ENCODE measurements at places on chromosomes 3 and 15. TPM values are rescaled to one million over a fixed set of nuclear protein-coding genes. Genes with fewer than 3 reads are reported as not detected.

Gene MINAR1
- 0.45 TPM for total RNA-seq

Gene TNNC1
- 5.9 TPM for total RNA-seq

Gene BCHE
- total RNA-seq = not detected

Gene TRH
- not detected for total RNA-seq

Gene ACVR2B
- 5.4 TPM for total RNA-seq

Gene TEX55
- total RNA-seq = not detected

Gene SAMMSON
- total RNA-seq = not detected

Gene CORO2B
- total RNA-seq = not detected

GRCh38 chr15:71679223-71679792 lies 131.0 kb upstream of the NR2E3 start:
- no peak overlapping the region for H3K4me3 ChIP-seq
- H3K27ac ChIP-seq = no peak overlapping the region
- DNase-seq = no peak
- H3K27me3 ChIP-seq = peaks cover 21% of the 10 kb centered on the region
- H3K4me1 ChIP-seq = peaks cover 15% of the 10 kb centered on the region

DNA sequence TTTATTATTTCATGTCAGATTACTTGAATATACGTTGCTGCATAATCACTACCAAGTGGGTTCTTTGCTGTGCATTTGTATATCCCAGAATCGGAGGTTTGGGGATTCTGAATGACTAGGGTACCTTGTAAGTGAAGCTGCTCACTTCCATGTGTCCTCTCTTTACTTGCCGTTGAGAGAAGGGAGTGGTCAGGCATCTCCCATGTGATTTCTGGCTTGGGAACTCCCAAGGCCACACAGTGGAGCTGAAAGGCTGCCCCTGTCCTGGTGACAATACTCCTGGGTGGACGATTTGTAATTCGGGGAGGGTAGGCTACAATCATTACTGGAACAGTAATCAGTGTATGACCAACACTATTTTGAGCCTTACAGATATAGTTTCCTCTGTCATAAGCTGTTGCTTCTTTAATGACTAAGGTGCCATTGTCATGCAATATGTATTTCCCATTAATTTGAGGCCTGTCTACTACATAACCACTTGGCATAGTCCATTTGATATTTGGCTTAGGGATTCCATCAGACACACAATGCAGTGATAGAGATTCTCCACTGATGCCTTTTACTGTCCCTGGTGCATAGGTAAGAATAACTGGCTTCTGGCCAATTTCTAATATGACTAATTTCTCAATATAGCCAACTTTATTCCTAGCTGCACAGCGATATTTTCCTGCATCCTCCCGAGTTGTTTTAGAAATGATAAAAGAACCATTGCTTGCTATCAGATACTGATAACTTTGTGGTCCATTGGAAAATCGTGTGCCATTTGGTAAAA lies 24.0 kb downstream of the IGSF10 start:
- H3K27me3 ChIP-seq = no peaks in the 10 kb centered on the region
- no peaks in the 10 kb centered on the region for H3K36me3 ChIP-seq
- H3K4me1 ChIP-seq = no peaks in the 10 kb centered on the region
- no peak overlapping the region for H3K4me3 ChIP-seq

DNA sequence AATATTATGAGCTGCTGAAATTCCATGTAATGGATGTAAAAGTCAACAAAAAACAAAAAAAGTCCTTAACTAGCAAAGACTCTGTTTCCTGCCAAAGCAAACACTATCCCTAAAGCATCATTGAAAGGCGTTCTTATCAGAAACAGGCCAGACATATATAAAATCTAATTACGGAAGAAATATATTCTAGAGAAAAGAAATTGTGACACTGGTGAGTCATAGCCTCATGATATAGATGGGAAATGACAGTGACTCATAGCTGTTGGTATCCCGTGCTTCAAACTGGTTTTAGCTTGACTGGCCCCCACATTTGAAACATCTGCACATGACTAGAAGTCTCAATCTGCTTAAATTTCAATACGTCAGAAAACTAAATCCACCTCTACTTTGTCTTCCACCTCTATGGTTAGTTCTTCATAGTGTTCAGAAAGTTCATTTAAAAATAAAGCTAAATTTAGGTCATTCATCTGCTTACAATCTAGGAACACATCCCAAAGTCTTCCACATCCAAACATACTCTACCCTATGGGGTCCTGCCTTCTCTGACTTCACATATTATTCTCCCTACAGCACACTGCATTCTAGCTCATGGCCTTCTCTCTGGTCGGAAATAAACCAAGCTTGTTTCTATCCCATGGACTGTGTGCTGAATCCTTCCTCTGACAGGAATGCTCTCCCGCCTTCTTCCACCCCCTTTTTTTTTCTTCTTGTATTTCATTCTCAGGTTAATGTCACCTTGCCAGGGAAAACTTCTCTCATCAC lies 456.3 kb upstream of the ARRDC4 start:
- H3K27ac ChIP-seq = no peak overlapping the region
- no peaks in the 10 kb centered on the region for H3K4me1 ChIP-seq
- H3K27me3 ChIP-seq = no peaks in the 10 kb centered on the region
- no peaks in the 10 kb centered on the region for H3K36me3 ChIP-seq
- no peak for DNase-seq
- H3K4me3 ChIP-seq = no peak overlapping the region

DNA sequence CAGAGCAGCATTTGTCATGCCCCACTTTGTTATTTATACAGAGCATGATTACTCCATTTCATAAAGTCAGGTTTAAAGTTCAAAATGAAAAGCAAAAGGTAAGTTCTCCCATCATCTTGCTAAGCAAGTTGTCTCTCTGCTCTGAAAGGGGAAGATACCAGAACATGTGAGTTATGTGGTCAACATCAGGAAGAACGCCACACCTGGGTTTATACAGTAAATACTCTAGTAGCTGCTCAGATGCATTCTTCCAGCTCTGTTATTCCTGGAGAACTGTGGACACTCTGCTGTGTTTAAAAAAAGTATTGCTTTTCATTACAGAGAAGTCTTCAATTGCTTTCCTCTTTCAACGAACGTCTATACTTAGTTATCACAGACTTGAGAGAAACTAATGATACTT lies 145.7 kb downstream of the PLCL2 start:
- no peak overlapping the region for H3K4me3 ChIP-seq
- peaks cover 83% of the 10 kb centered on the region for H3K4me1 ChIP-seq
- H3K27ac ChIP-seq = no peak overlapping the region
- no peaks in the 10 kb centered on the region for H3K27me3 ChIP-seq
- DNase-seq = no peak

GRCh38 chr3:59335338-59335737 lies 285.5 kb upstream of the CFAP20DC start:
- no peak overlapping the region for H3K4me3 ChIP-seq
- H3K4me1 ChIP-seq = peaks cover 5% of the 10 kb centered on the region
- H3K27me3 ChIP-seq = no peaks in the 10 kb centered on the region
- H3K27ac ChIP-seq = no peak overlapping the region
- no peak for DNase-seq

- peaks cover 28% of the 10 kb centered on the region for H3K27me3 ChIP-seq
- no peak overlapping the region for H3K4me3 ChIP-seq
- H3K4me1 ChIP-seq = peaks cover 12% of the 10 kb centered on the region
- H3K36me3 ChIP-seq = no peaks in the 10 kb centered on the region
Observed at GRCh38 chr3:184562878-184563560, 1.4 kb downstream of the EPHB3 start.

DNA sequence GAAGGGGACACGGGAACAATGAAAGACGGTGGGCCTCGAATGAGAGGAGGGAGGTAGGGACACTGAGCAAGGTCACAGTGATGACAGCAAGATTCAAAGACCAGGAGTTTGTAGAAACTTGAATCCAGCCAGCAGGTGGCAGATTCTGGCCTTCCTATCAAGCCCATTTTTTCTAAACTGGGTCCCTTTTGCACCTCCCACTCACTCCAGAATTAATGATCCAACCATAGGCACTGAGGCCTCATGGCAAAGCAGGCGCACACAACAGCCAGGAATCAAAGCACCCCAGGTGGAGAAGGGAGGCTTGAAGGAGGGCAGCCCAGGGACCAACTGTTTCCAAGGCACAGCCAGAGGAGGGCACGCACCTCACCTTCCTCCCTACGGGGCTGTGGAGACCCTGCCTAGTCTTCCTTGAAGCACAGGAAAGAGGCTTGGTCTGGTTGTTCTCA lies 90.2 kb downstream of the ANP32A start:
- H3K4me1 ChIP-seq = peaks cover 3% of the 10 kb centered on the region
- no peaks in the 10 kb centered on the region for H3K36me3 ChIP-seq
- H3K4me3 ChIP-seq = no peak overlapping the region
- H3K27me3 ChIP-seq = peaks cover 5% of the 10 kb centered on the region
- H3K27ac ChIP-seq = no peak overlapping the region
- peak; percentile 38 for DNase-seq

- no peak for DNase-seq
- no peak overlapping the region for H3K4me3 ChIP-seq
- H3K36me3 ChIP-seq = no peaks in the 10 kb centered on the region
- no peaks in the 10 kb centered on the region for H3K4me1 ChIP-seq
- H3K27me3 ChIP-seq = peaks cover 3% of the 10 kb centered on the region
Observed at GRCh38 chr15:44275150-44275830, 13.2 kb upstream of the GOLM2 start.

GRCh38 chr3:116579840-116580239 lies 129.7 kb upstream of the TUSC7 start:
- H3K27me3 ChIP-seq = no peaks in the 10 kb centered on the region
- no peaks in the 10 kb centered on the region for H3K4me1 ChIP-seq
- DNase-seq = no peak
- no peaks in the 10 kb centered on the region for H3K36me3 ChIP-seq

- H3K4me1 ChIP-seq = peaks cover 6% of the 10 kb centered on the region
- H3K27ac ChIP-seq = no peak overlapping the region
- no peaks in the 10 kb centered on the region for H3K27me3 ChIP-seq
- H3K36me3 ChIP-seq = peaks cover 8% of the 10 kb centered on the region
- no peak for DNase-seq
Observed at GRCh38 chr15:74443100-74443909, 9.5 kb upstream of the SEMA7A start.

DNA sequence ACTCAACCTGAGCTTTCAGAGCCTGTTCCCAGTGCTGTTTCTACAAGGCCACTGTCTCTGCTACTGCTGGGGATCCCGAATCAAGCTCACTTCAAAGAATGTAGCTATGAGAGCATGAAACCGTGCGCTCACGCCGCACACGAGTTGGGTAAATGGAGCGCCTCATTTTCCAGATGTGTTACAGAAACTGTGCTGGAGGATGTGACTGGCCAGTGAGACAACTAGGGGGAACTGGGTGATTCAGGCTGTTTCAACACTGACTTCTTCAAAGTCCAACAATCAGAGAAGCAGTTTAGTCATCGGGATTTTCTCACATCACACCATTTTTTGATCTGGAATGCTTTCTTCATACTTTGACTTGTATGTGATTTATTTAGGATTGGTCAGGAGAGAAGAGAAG lies 3.5 kb downstream of the ZNF710 start:
- no peak overlapping the region for H3K4me3 ChIP-seq
- no peak overlapping the region for H3K27ac ChIP-seq
- peaks cover 7% of the 10 kb centered on the region for H3K36me3 ChIP-seq
- DNase-seq = peak; percentile 43
- H3K4me1 ChIP-seq = peaks cover 66% of the 10 kb centered on the region

DNA sequence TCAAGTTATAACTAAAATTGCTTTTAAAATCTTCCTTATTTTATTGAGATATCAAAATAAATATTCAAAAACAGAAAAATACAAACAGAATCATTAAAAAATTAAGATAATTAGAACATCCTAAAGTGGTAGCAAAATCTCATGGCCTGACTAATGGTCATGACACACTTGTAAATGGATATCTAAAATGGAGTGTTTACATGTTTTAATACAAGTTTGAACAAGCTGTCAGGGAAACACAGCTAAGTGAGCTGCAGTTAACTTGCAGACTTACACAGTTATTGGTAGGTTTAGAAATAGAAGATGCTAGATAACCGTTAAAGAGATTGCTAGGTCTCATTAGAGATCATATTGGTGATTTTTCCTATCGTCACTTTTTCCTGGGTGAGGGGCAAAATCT lies 242.3 kb downstream of the LPP start:
- no peaks in the 10 kb centered on the region for H3K27me3 ChIP-seq
- DNase-seq = no peak
- H3K4me3 ChIP-seq = no peak overlapping the region
- peaks cover 2% of the 10 kb centered on the region for H3K36me3 ChIP-seq
- H3K27ac ChIP-seq = no peak overlapping the region

- DNase-seq = peak; percentile 74
- peaks cover 26% of the 10 kb centered on the region for H3K4me1 ChIP-seq
- peak overlapping the region; percentile 86 for H3K27ac ChIP-seq
- no peaks in the 10 kb centered on the region for H3K36me3 ChIP-seq
- H3K27me3 ChIP-seq = peaks cover 2% of the 10 kb centered on the region
Observed at GRCh38 chr3:197398286-197398878, 100.0 kb upstream of the DLG1 start.

GRCh38 chr3:127834771-127835170 lies 12.5 kb upstream of the MGLL start:
- peaks cover 13% of the 10 kb centered on the region for H3K27me3 ChIP-seq
- H3K27ac ChIP-seq = no peak overlapping the region
- no peak for DNase-seq
- peaks cover 4% of the 10 kb centered on the region for H3K4me1 ChIP-seq
- no peak overlapping the region for H3K4me3 ChIP-seq

DNA sequence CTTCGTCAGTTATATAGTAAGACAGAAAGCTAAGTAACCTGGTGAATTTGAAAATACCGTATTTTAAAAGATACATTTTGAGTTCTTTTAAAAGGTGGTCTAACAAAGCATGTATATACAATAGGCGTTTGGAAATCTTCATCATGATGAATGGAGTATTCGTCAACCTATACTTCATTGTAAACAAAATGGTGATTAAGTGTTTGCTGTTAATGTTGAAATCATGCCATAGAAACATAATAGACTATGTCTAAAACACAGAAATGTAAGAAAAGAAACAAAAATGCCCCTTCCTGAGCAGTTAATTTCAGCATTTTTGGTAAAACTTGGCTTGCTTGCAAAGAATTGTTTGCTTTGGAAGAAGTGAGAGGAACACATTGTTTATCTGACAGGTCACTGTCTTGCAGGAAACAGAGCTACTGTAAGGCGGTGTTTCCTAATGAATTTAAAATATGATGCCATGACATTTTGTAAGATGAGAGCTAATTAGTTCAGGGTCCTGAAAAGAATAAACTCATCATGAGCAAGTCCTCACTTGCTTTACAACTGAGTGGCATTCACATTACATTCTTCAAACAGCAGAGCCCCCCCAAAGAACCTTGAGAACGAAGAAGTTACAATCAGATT lies 126.7 kb downstream of the SERPINI1 start:
- no peaks in the 10 kb centered on the region for H3K27me3 ChIP-seq
- DNase-seq = no peak
- H3K36me3 ChIP-seq = no peaks in the 10 kb centered on the region

DNA sequence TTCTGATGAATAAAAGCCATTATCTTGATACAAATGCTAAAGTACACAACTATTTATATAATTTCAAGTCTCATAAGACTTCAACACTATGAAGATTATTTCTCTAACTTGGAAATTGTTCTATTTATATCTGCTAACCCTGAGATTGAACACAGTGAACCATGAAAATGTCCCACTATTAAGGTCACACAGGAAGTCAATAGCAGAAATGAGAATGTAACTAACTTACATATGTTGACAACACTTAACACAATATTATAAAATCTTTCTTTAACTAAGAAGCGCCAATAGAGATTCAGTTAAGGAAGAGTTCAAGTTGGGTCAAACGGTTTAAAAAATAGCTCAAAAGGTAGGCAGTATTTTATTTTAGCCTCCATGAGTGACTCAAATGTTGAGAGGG lies 551.8 kb upstream of the CBLB start:
- no peak for DNase-seq
- H3K27me3 ChIP-seq = no peaks in the 10 kb centered on the region
- H3K4me3 ChIP-seq = no peak overlapping the region
- peaks cover 26% of the 10 kb centered on the region for H3K4me1 ChIP-seq
- H3K36me3 ChIP-seq = peaks cover 2% of the 10 kb centered on the region
